ENCODE measurements at places on chromosomes 6 and 20. TPM values are rescaled to one million over a fixed set of nuclear protein-coding genes. Genes with fewer than 3 reads are reported as not detected.

The GATA5 gene
- 0.39 TPM for total RNA-seq

- H3K4me1 ChIP-seq, result no peaks in the 10 kb centered on the region
- DNase-seq, result no peak
- H3K27me3 ChIP-seq, result no peaks in the 10 kb centered on the region
- no peak overlapping the region for H3K4me3 ChIP-seq
Measured at GRCh38 chr20:63114693-63115311, 101.1 kb downstream of the YTHDF1 start.

- H3K27me3 ChIP-seq, result no peaks in the 10 kb centered on the region
- no peaks in the 10 kb centered on the region for H3K4me1 ChIP-seq
- 0 out of 2 replicates have a peak overlapping the region, but pooled peaks have one; percentile 2 for H3K4me3 ChIP-seq
Measured at GRCh38 chr20:17202673-17203072, 24.2 kb upstream of the PCSK2 start.

The B3GAT2 gene
- 0.24 TPM for total RNA-seq

- no peak for DNase-seq
- H3K4me1 ChIP-seq, result peaks cover 6% of the 10 kb centered on the region
- no peaks in the 10 kb centered on the region for H3K27me3 ChIP-seq
- H3K27ac ChIP-seq, result no peak overlapping the region
- no peak overlapping the region for H3K4me3 ChIP-seq
Measured at GRCh38 chr6:42185597-42185996, 9.2 kb downstream of the GUCA1B start.

The BACH2 gene
- total RNA-seq, result 2.6 TPM

GRCh38 chr6:143545165-143545564, 33.6 kb upstream of the FUCA2 start:
- no peak overlapping the region for H3K27ac ChIP-seq
- no peak overlapping the region for H3K4me3 ChIP-seq
- H3K36me3 ChIP-seq, result no peaks in the 10 kb centered on the region
- peaks cover 1% of the 10 kb centered on the region for H3K4me1 ChIP-seq
- DNase-seq, result no peak
- H3K27me3 ChIP-seq, result no peaks in the 10 kb centered on the region

GRCh38 chr6:127215931-127216330, 50.7 kb upstream of the RNF146 start:
- no peak for DNase-seq
- H3K27me3 ChIP-seq, result no peaks in the 10 kb centered on the region
- H3K4me3 ChIP-seq, result no peak overlapping the region

The GSTA1 gene
- not detected for total RNA-seq

Data from H9 (cell line).